ENCODE measurements at places on chromosomes 3 and 15.
A peak's percentile ranks its signal among the peaks of the same experiment; 100 is the strongest.

DNA sequence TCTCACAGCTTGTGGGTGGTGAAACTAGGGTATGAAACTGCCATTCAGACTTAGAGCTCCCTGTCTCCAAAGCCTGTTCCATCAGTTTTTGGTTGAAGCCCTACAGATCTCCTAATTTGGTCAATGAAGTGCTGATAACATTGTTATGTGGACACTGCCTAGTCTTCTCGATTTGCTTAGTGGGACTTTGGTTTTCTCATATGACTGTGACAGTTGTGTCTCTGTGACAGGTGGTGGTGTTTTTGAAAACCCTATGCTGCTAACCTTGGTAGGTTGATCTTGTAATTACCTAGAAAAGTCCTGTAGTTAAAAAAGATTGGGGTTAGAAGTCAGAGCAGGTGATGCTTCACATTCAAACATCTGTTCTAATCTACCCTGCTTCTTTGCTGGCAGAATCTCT lies 9.2 kb downstream of the PPM1L start:
- no peak for DNase-seq

- DNase-seq, result no peak
Observed at GRCh38 chr15:74907163-74907870, 666 bp upstream of the FAM219B start.

GRCh38 chr3:191329654-191330529 lies at the start of gene UTS2B:
TSS of gene UTS2B (minus strand) at chr3:191330526. CDS start at chr3:191282189, 48,337 bp downstream.
- no peak for DNase-seq

- peak; percentile 69 for DNase-seq
Observed at GRCh38 chr3:113695786-113696645, at the start of gene USF3. TSS of gene USF3 (minus strand) at chr3:113696642. CDS start at chr3:113674878, 21,764 bp downstream.

- no peak for DNase-seq
Observed at GRCh38 chr15:74234598-74234875, 1.6 kb upstream of the CCDC33 start.

- no peak for DNase-seq
Observed at GRCh38 chr3:10196389-10197052, 31.8 kb downstream of the IRAK2 start.

GRCh38 chr3:180611006-180611405 lies 9.0 kb downstream of the TTC14 start:
- DNase-seq, result no peak

DNA sequence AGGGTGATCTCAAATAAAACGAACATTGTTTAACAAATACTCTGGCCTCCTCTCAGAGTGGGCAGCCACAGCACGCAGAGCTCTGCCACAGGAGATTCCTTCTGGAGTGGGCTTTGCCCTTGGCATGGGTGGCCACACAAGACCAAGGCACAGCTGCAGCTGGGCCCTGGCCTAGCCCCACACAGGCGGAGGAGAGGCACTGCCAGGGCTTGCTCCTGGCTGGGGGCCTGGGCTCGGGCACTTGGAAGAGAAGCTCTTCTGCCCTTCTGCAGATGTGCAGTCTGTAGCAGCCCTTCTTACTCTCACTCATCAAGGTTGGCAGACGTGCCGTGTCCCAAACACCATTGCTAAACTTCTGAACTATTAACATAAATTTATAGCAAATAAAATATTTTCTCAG lies 67.2 kb downstream of the CRTC3 start:
- no peak for DNase-seq

DNA sequence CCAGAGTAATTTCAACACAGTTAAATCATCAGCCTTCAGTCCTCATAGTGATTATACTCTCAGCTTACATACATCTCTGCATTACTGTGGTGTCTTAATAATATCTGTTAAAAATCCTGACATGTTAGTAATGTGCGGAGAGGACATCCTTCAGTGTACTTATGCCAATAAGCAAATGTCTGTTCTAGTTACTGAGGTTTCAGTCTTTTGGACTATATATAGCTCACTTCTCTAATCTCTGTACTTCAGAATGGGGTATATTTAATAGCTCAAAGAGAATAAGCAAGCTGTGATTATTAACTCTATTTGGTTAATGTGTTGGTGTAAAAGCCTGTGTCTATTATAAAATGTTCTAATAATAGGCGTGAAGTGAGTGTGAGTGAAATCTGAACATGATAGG lies 28.9 kb upstream of the OSTN start:
- no peak for DNase-seq

- DNase-seq, result no peak
Observed at GRCh38 chr3:185270262-185270955, 16.6 kb upstream of the EHHADH start.

DNA sequence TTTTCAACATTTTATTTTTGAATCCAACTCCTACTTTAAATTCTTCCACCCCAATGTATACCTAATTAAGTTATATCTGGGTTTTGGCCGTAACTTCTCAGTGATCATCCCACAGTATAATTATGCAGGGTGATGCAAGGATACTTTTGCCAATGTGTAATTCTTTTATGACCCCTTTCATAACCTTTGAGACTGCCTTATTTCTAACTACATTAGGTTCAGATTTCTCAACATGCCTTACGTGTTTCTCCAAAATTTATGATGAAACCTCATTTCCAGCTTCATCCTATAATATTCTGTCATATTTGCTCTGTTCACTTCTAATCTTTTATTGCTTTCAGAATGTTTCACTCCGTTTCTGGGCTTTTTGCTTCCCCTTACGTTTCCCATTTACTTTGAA lies 1229.6 kb upstream of the ALCAM start:
- DNase-seq, result no peak

DNA sequence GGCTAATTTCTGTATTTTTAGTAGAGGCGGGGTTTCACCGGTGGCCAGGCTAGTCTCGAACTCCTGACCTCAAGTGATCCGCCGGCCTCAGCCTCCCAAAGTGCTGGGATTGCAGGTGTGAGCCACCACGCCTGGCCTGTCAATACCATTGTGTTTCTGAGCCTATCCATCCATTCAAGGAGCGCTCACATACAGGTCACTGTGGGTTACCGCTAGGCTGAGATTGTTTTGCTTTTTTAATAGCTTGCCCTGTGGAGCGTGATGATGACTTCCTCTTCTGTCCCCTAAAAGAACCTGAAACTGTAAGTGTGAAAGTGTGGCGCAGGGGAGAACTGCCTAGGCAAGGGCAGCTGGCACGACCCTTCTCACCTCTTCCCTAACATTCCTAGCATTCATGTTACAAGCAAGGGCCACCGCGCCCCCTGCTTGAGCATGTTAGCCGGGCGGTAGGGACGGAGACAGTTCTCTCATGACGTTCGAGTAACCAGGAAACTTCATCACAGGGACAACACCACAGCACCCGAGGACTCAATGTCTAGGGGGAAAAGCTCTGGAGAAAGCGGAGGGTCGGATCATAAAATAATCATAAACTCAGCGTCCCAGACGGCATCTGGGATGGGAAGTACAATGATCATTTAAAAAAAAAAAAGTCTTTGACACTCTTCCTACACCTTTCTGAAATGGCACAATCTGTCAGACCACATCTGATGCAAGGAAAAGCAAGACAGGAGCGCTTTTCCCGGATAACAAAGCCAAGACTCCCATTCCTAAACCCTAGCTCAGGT lies 790 bp downstream of the LAMP3 start:
- no peak for DNase-seq

- no peak for DNase-seq
Observed at GRCh38 chr3:174331095-174331800, 527.9 kb upstream of the NAALADL2 start.

- DNase-seq, result peak; percentile 59
Observed at GRCh38 chr15:74955796-74956647, 550 bp downstream of the RPP25 start.

DNA sequence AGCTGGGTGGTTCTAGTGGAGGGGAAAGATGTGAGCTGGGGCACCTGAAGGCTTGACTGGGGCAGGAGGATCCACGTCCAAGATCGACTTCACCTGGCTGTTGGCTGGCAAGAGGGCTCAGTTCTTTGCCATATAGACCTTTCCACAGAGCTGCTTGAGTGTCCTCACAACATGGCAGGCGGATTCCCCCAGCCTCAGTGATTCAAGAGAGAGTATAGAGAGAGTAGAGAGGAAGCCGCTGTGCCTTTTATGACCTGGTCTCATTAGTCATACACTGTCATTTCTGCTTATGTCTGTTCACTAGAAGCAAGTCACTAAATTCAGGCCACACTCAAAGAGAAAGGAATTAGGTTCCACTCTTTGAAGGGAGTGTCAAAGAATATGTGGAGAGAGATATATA lies 101.6 kb downstream of the APBA2 start:
- DNase-seq, result no peak

DNA sequence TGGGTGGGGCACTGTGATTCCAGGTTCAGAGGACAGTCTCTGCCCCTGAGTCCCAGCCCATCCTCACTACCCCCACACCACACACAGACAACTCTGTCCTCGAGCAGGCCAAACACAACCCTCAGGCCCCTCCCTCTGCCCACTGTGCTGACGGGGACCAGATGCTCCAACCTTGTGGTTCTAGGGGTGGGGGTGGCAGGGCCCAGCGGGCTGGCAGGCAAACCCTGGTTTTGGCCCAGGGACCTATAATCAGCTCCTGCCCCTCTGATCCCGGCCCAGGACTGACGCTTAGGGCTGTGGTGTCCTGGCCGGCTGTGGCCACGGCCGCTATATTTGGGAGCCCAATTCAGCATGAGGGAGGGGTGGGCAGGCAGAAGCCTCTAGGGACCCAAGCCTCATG lies 5.0 kb upstream of the MYL3 start:
- no peak for DNase-seq

- DNase-seq, result no peak
Observed at GRCh38 chr15:83653639-83654378, at the start of gene ADAMTSL3. TSS of gene ADAMTSL3 (plus strand) at chr15:83654123. CDS start at chr15:83655762, 1,639 bp downstream.

GRCh38 chr3:150232992-150233451 lies 175.1 kb upstream of the TSC22D2 start:
- DNase-seq, result no peak

- DNase-seq, result no peak
Observed at GRCh38 chr15:69074843-69075224, 60.3 kb downstream of the NOX5 start.

DNA sequence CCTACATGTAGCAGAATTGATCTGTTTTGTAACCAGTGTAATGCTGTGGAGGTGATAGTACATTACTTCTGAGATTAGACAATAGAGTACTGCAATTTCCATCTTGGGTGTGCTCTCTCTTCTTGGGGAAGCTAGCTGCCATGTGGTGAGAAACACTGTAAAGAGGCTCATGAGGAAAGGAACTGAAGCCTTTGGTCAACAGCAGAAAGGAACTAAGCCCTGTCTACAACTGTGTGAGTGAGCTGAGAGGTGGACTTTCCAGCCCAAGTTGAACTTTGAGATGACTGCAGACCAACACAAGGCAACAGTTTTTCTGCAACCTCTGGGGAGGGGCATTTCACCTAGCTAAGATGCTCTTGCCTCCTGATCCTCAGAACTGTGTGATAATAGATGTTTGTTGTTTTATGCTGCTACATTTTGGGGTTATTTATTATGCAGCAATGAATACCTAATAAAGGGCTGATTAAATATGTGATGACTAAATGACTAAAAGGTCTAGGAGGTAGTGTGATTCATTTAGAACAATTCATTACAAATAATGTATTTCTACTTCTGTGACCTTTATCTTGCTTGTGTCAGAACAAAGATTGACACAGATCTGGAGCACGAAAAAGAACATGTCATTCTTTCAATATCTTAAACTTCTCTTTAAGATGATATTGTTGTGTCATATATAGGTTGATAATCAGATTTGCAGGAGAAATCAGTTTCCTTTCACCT lies 121.6 kb upstream of the THRB start:
- DNase-seq, result no peak

DNA sequence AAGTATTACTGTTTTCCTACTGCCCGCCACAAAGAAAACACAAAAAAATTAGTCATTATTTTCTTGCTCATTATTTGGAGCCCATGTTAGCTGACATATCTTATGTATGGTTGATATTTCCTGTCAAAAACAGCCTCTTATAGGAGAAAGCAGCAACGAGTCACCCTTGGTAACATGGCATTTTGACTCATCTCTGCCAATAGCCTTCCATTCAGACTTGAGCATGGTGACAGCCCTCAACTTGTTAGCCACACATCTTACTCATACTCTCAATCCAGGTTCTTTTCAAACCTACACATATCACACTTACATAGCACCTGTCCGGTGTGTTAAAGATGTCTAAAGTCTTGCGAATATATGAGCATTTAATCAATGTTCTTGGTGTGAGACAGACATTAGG lies 109.4 kb upstream of the SAMMSON start:
- DNase-seq, result no peak

- no peak for DNase-seq
Observed at GRCh38 chr3:49025793-49026520, 3.2 kb downstream of the IMPDH2 start.

DNA sequence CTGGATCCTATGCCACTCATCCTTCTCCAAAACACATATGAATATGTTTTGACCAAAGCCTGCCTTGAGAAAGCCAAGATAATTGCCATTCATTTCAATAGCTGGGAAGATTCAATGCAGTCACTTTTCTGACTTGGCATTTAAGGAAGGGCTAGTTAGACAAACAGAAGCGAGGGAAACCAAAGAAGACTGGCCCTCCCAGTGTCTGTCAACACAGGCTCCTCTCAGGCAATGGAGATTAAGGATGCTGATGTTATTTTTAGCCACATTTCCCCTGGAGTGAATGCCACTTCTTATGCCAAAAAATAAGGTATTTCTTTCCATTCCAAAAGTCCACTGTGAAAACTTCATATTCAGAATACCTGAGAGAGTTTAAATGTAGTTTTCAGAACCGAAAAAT lies 101.7 kb downstream of the P3H2 start:
- no peak for DNase-seq

DNA sequence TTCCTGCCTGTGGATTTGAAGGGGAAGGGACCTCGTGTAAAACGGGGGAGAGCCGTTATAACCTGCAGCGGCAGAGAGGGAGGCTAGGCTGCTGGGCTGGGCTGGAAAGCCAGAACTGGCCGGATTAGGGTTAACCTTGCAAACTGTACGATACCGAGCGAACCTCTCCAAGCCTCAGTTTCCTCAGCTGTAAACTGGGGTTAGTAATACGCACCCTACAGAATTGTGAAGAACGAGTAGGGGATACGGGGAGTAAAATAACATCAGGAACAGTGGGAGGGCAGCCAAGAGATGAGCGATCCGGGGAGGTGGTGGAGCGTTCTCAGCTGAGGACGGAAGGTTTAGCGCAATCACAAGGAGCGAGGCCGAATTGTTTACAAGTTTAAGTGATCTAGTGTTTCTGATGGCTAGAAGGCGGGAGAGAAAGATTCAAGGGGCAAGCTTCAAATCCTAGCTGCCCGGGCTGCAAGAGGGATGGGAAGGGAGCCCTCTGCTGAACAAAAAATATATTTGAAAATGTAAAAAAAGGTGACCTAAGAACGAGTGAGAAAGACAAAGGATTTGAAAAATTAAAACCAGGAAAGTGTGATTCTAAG lies 768 bp upstream of the SEMA5B start:
- DNase-seq, result no peak

- DNase-seq, result no peak
Observed at GRCh38 chr3:12321015-12321414, 32.1 kb downstream of the PPARG start.
